Progenitor cell of endocrine pancreas (in vitro differentiated cells): ENCODE measurements at places on chromosomes 2 and 18. TPM values are rescaled to one million over a fixed set of nuclear protein-coding genes. Genes with fewer than 3 reads are reported as not detected.

- no peaks in the 10 kb centered on the region for H3K27me3 ChIP-seq
- H3K4me1 ChIP-seq, result peaks cover 10% of the 10 kb centered on the region
- no peak overlapping the region for H3K4me3 ChIP-seq
Measured at GRCh38 chr18:77107292-77107691, 25.3 kb downstream of the MBP start.

- H3K4me3 ChIP-seq, result no peak overlapping the region
- H3K36me3 ChIP-seq, result peaks cover 3% of the 10 kb centered on the region
- H3K27me3 ChIP-seq, result no peaks in the 10 kb centered on the region
Measured at GRCh38 chr2:27007416-27008374, 25.1 kb upstream of the TMEM214 start.

DNA sequence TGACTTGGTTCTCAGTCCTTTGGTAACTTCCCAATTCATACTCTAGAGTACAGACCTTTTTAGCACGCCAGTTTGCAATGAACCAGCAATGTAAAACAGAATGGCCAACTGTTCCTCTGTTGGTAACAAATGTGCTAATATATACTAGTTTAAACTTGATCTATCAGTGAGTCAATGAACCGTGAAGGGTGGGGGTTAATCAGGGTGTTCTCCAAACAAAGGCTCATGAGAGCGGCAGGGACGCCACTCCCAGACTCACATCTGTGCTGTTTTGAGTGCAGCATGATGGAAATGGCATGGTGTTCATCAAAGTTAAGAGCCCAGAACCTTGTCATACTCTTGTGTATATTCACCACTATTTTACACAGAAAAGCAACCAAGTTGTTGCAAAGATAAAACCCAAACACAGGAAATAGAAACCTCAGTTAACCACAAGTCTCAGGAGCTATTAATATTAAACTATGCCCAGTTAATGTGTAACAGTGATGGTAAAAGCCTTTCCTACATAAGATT, 70.3 kb downstream of the CERKL start:
- peak overlapping the region; percentile 56 for H3K4me3 ChIP-seq
- no peak for DNase-seq
- no peaks in the 10 kb centered on the region for H3K27me3 ChIP-seq
- peaks cover 22% of the 10 kb centered on the region for H3K4me1 ChIP-seq

GRCh38 chr18:78242254-78242643, 737.4 kb upstream of the SALL3 start:
- DNase-seq, result no peak
- no peak overlapping the region for H3K4me3 ChIP-seq
- H3K36me3 ChIP-seq, result peaks cover 2% of the 10 kb centered on the region
- H3K4me1 ChIP-seq, result no peaks in the 10 kb centered on the region
- H3K27ac ChIP-seq, result no peak overlapping the region

- no peak for DNase-seq
- H3K36me3 ChIP-seq, result peaks cover 4% of the 10 kb centered on the region
- H3K4me3 ChIP-seq, result no peak overlapping the region
Measured at GRCh38 chr2:67806816-67807215, 256.0 kb downstream of the C1D start.

Gene RAB6C
- 0.24 TPM in 1 of 2 replicates, not detected in the other for total RNA-seq

DNA sequence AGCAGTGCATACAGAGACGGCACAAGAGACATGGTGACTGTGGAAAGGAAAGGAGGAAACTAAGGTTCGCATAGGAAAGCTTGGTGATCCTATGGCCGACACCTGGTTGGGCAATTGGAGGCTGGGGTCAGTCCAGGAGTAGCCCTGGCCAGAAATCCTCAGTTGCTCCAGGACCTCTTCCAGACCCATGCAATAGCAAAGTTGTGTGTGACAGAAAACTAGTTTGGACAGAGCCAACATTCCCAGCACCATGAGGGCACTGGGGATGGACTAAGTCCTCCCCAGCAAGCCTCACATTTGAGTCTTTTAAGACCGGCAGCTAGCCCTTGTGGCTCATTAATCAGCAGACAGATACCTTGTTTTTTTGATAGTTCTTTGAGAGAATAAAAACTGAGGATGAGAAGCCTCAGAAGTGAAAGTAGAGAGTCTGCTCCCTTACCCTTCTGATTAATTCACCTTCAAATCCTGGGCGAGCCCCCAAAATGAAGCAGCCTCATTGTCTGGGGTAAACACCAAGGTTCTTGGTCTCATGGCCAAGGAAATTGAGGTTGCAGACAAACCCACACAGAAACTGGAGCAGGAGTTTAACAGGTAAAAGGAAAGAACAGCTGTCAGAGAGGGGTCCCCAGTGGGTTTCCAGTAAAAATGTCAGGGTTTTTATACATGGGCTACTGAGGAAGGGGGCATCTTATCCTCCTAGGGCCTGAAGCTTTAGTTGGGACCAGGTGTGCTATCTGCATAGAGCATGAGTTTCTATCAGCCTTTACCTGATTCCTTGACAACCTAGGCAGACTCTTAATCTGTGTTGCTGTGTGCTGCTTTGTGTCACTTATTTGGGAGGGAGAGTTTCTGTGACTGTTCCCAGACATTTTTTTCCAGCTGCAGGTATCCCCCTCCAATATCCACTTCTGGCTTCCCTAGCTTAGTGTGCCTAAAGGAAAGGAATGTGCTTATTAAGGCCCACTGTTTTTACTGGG, 39.1 kb downstream of the STK17B start:
- no peak for DNase-seq
- H3K27me3 ChIP-seq, result no peaks in the 10 kb centered on the region
- H3K4me1 ChIP-seq, result no peaks in the 10 kb centered on the region
- H3K36me3 ChIP-seq, result peaks cover 25% of the 10 kb centered on the region
- no peak overlapping the region for H3K4me3 ChIP-seq
- no peak overlapping the region for H3K27ac ChIP-seq

Gene DYTN
- total RNA-seq, result not detected in 2 replicates

GRCh38 chr2:75410702-75411101, 150.0 kb downstream of the EVA1A start:
- no peak overlapping the region for H3K4me3 ChIP-seq
- no peak for DNase-seq
- H3K27ac ChIP-seq, result no peak overlapping the region
- H3K4me1 ChIP-seq, result peaks cover 4% of the 10 kb centered on the region
- H3K36me3 ChIP-seq, result peaks cover 5% of the 10 kb centered on the region
- no peaks in the 10 kb centered on the region for H3K27me3 ChIP-seq

Gene RASGRP3
- total RNA-seq, result 0.49 TPM in 1 of 2 replicates, not detected in the other

Gene CNDP1
- total RNA-seq, result 0.29 and 0.38 TPM in 2 replicates

Gene PIEZO2
- 1.7 TPM in 2 replicates for total RNA-seq

DNA sequence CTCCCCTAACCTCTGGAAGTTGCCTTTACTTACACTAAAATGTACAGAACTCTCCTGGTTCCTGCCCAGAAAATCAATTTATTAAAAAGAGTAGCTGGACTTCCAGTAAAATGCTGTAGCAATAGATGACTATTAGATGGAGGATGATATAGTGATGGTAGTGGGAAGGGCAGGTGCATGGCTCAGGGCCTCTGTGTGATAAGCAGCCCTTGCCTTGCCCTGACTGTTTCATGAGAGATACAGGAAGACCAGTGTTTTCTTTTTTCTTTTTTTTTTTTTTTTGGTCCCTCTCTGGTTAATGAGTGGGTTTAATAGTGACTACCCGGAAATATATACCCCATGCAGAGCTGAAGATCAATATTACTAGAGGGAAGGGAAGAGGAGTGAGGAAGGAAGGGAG, 48.7 kb upstream of the NEDD4L start:
- H3K27ac ChIP-seq, result no peak overlapping the region
- H3K4me3 ChIP-seq, result no peak overlapping the region
- H3K36me3 ChIP-seq, result no peaks in the 10 kb centered on the region
- DNase-seq, result no peak
- peaks cover 17% of the 10 kb centered on the region for H3K27me3 ChIP-seq

DNA sequence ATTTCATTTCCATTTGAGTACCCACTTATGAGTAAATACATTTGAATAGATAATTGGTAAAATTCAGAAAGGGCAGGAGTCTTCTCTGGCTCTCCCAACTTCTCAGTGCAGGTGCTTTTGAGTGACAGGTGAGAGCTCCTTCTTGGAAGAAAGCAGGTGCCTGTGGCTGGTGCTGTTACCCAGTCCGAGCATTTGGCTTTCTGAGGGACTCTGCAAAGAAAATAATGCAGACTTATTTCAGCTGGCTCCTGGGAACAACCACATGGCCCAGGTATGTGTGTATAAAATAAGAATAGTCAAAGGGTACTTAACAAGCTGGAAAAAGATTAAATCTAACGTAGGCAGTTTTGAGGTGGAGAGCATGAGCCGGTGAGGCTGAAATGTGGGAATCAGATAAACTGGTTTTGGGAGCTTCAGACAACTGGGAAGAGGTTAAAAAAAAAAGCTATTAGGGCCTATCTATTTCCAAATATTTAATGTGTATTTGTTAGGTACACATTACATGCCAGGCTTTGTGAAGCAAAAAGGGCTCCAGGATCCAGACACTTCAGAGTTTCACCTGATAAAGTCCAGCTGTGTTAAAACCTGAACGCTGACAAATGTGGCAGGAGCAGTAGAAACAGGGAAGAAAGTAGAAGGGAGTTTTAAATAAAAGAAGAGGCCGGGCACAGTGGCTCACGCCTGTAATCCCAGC, 20.6 kb downstream of the ZNF236 start:
- no peaks in the 10 kb centered on the region for H3K27me3 ChIP-seq
- no peak for DNase-seq
- H3K4me1 ChIP-seq, result peaks cover 34% of the 10 kb centered on the region
